NCI-H2171 treated with DMSO at 0.1 percent for 48 hours (cell line): ENCODE measurements at places on chromosomes 4 and X.

GRCh38 chr4:150482581-150482980, 99.4 kb upstream of the MAB21L2 start:
- no peak for DNase-seq

GRCh38 chrX:103258275-103258674, 3.3 kb upstream of the TCEAL8 start:
- DNase-seq: no peak

DNA sequence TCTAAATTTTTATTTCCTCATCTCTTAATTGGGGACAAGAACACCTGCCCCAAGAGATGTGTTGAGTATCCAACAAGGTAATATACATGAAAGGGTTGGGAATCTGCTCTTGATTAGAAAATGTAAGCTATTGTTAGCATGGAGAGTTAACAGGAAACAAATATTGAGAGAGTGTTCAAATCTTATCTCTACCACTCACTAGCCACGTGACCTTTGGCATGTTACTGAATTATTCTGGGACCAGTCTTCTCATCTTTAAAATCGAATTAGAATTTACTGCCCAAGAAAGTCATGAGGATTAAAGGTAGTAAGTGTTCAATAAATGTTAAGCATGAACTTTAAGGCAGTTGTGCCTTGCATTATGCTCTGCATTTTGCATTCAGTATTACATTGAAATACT, 184.7 kb downstream of the MID1IP1 start:
- no peak for DNase-seq

DNA sequence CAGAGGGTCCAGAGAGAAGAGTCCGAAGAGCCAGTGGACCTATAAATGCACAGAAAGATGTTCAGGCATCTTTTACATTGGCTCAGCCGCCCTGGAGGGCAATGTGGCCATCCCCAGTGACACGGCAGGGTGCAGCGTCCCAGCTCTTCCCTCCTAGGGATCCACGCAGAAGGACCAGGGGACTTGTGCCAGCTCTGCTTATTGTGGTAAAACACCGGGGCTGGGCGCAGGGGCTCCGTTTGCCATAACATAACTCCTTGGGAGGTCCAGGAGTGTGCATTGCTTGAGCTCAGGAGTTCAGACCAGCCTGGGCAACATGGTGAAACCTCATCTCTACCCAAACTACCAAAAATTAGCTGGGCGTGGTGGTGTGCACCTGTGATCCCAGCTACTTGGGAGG, 70.2 kb downstream of the CPZ start:
- DNase-seq: no peak

DNA sequence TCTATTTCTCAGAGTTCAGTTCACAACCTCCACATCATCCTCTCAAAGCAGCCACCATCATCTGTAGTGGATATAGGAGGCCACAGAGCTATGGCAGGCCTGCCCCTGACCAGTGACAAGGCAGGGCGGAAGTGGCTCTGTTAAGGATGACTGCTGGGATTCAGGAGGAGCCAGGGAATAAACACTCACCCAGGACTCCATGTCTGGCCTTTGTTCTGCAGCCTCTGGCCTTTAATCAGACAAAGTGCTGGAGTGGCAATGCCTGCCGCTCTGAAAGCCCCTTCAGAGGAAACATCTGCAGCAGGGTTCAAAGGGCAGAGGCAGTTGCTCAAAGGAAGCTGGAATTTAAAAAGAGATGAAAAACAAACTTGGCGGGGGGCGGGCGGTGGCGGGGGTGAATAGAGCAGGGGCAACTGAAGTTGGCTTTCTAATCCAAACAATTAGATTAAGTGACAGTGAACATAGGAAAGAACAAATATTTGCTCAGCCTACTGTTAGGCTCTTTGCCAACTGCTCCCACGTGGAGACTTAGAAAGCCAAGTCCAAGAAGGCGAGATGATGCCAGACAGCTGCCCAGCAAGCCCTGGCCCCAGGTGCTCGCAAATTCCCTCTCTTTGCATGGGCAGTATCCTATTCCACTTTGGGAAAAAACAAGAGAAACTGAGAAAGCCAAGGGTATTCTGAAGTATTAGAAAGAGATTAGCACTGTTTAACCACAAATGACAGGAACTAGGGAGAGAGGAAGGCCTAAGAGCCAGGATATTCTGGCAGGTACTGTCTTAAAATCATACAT, 5.5 kb downstream of the MPP1 start:
- peak; percentile 51 for DNase-seq
